Thoracic aorta (tissue), 2 donors: ENCODE measurements at places on chromosomes 6 and 20.

- no peak for DNase-seq
Observed at GRCh38 chr6:142235272-142235671, 66.5 kb upstream of the ADGRG6 start.

DNA sequence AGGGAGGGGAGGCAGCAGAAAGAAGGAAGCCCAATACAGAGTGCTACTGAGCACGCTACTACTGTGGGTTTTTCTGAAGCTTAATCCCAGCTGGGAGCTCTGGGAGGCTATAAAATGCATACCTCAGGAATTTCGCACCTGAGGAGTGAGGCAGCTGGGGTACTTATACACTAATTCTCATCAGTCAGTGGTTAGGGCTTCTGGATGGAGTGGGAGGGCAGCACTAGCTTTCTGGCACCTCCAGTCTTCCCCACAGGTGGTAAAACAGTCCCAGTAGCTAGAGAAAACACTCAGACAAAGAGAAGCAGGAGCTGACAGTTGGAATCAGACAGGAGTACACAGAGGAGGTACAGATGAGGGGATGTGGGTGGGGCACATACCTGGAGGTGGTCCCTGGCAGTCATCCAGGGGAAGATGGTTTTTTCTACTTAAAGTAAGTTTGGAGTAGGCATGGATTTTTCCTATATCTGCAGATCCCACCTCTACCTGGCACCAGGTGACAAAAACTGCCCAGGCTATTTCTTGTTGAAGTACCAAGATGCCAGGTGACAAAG is 37.8 kb downstream of the CPXM1 start:
- no peak for DNase-seq

- DNase-seq = no peak
Observed at GRCh38 chr20:40591536-40591935, 97.5 kb downstream of the MAFB start.

GRCh38 chr6:118876198-118876597 is 17.8 kb upstream of the ASF1A start:
- no peak for DNase-seq

- no peak for DNase-seq
Observed at GRCh38 chr6:131897621-131898020, 53.6 kb downstream of the CCN2 start.

- no peak for DNase-seq
Observed at GRCh38 chr6:36563928-36564284, 16.6 kb upstream of the STK38 start.

DNA sequence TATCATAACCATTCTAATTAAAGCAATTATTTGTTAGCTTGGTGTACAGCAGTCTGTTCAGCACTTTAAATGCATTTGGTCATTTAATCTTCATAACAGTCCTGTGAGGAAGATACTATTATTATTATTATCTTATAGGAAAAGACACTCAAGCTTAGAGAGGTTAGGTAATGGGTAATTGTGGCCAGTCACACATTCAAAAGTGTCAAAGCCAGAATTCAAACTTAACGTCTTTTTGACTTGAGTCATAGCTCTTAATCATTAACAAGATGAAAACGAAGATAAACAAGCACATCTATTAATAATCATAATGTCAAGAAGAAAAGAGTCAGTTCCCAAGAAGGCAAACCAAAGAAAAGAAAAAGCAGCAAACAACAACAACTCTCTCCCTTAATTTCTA is 251.0 kb downstream of the SYNE1 start:
- DNase-seq = no peak

GRCh38 chr6:52570291-52570700 is 6.6 kb downstream of the TRAM2 start:
- no peak for DNase-seq
